ENCODE measurements at places on chromosomes 4 and X.

GRCh38 chr4:56430203-56430602 is 5.2 kb downstream of the PPAT start:
- no peak for DNase-seq

- no peak for DNase-seq
Observed at GRCh38 chrX:98294310-98294709, 1410.6 kb downstream of the RPA4 start.

GRCh38 chr4:47373174-47373573 is 90.3 kb downstream of the COMMD8 start:
- DNase-seq, result peak; percentile 59

DNA sequence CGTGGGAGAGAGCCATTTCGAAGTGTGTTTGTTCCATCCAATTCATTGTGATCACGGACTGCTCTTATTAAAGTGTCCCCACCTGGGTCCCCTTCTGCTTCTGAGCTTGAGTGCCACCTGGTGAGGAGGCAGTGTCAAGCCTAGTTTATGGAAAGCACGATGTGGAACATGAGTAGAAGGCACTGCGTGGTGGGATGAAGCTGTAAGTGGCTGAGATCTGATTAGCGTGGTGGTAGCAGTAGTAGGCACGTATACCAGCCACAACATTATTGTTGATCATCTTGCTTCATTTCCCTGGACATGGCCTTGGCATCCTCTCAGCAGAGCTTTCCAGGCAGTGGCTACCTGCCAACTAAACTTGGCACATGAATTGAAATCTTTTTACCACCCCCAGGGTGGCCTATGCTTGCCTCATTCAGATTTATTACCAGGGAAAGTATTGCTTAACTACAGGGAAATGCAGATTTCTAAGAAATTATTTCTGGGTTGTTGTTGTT is 46.4 kb downstream of the GPAT3 start:
- DNase-seq, result peak; percentile 29

DNA sequence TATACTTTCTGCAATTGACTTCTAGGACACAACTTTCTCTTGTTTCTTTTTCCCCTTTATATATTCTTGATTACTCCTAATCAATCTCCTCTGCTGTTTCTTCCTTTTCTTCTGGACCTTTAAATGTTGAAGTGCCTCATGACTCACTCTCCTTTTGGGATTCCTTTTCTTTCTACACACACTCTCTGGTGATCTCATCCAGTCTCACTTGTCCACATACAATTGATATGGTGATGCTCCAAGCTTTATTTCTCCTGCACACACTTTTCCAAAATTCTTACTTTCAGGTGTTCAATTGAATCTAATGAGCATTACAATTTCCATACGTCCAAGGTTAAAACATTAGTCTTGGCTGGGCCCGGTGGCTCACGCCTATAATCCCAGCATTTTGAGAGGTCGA is 794.8 kb upstream of the EPHA5 start:
- no peak for DNase-seq

DNA sequence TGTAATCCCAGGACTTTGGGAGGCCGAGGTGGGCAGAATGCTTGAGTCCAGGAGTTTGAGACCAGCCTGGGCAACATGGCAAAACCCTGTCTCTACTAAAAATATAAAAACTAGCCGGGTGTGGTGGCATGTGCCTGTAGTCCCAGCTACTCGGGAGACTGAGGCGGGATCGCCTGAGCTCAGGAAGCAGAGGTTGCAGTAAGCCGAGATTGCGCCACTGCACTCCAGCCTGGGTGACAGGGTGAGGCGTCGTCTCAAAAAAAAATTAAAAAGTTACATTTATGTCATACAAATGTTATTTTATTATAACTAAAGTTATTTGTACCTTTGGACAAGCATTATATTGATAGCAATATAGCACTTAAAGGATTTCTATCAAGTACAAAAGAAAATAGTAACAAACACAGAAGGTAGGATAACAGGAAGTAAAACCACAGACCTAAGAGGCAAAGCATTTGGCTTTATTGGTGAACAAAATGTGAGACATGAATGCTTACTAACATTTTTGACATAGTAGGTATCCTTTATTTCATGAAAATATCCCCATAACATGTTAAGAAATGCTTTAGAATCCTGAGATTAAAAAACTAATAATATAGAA is 51.5 kb downstream of the TMEM165 start:
- DNase-seq, result no peak

DNA sequence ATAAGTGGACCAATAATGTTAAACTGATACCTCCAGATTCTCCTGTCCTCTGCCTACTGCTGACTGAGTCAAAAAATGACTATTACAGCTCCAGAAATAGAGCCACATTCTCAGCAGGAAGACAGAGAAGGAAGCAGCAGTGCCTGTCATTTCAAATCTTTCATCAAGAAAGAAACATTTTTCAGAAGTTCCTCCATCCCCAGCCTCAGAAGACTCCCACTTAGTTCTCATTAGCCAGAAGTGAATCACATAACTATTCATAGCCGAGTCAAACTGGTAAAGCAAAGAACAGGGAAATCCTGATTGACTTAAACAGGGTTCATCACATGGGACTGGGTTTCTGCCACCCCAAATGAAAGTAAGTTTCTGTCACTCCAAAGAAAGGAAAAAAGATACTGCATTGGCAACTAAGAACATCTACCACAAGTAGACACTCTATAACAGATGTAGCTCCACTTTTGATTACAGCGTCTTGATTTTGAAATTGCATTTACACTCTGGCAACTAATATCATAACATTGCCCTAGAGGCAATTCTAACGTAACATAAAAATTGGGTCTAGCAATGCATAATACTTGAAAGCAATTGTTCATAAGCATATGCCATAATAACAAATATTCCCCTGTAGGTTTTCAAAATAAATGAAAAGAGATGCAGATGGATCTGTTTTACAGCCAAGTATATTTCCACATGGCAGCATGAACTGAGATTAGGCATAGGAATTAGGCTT is 599.8 kb downstream of the GALNTL6 start:
- DNase-seq, result no peak

GRCh38 chr4:108978066-108978465 is 215.2 kb upstream of the ETNPPL start:
- no peak for DNase-seq

GRCh38 chrX:80432441-80432840 is 12.2 kb downstream of the TENT5D start:
- no peak for DNase-seq

GRCh38 chrX:29478336-29479069 is 736.9 kb upstream of the MAGEB2 start:
- DNase-seq, result peak; percentile 54

DNA sequence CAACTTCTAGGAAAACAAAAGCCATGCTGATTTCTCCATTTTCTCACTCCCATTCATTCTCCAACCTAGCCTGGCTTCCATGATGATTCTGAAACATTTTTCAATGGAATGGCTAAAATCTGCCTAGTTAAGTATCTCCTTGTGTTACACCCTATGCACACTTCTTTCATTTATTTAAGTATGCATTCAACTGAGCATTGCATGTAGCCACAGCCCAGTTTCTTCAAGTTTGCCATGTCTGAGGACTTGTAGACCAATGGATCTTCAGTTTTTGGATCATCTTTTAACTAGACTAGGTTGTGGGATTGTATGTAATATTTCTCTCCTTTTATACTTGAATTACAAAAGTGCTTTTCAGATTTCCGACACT is 35.5 kb upstream of the MGST2 start:
- no peak for DNase-seq

GRCh38 chr4:123317211-123317610 is 79.4 kb upstream of the SPRY1 start:
- no peak for DNase-seq

DNA sequence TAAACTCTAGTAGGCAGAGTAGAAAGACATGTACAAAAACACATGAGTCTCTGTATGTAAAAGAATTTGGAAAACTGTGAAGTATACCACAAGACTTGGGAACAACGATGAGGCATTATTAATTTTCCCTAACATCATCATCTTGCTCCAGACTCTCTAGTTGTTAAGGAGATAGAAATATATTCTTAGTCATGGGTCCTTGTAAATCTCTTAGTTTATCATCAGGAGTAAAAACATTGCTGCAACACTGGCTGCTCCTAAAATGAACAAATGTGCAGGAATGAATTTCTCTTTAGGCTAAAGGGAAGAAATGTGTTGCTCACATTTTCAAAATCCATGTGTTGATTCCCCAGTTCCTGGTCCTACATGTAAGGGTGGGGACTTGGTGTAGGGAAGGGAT is 384.6 kb downstream of the STIM2 start:
- DNase-seq, result no peak

- no peak for DNase-seq
Observed at GRCh38 chrX:40964008-40964407, 121.2 kb upstream of the USP9X start.

DNA sequence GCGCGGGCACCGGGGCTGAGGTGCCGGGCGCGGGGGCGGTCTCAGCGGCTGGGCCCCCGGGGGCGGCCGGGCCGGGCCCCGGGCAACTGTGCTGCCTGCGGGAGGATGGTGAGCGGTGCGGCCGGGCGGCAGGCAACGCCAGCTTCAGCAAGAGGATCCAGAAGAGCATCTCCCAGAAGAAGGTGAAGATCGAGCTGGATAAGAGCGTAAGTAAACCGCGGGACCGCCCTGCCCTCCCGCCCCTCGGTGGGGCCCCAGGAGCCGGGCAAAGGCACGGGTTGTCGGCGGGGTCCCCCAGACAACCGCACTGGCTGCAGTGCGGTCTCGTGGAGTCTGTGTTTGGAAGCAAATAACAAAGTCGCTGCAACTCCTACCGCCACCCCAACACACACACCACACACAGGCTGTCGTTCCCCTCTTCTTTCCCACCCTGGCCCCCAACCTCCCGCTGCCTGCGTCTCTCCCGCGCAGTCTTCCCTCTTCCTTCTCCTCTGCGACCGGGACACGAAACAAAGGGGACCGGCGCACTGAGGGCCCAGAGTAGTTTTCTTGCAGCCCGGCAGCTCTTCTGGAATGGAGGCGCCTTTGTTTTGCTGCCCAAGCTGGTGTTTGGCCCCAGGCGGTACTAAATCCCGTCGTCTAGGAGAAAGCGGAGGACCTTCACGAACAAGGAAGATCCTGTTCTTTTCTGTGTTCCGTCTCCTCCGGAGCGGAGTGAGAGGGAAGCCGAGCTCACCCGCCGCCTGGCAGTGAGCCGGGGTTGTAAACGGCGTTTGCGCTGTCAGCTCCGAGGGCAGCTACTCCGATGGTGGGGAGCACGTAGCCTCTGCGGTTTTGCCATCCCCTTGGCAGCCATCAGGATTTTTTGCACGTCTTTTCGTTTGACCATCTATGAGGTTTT is 788 bp downstream of the SAP30 start:
- peak; percentile 85 for DNase-seq

DNA sequence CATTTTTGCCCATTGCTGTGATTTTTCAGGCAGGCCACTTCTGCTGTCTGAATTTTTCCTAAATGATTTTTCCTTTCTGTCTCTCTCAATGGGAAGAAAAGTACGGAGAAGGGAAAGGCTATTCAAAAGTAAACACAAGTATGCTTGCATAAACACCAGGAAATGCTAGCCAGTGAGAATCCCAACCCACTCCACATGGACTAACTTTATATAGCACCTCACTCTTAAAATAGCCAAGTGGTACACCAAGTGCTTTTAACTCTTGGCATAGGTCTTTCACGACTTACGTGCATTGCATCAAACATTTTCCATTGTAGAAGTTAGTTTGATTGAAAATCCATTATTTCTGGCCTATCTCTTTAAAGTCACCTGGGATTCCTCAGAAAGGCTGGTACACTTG is 178.9 kb upstream of the SPANXN1 start:
- no peak for DNase-seq

- DNase-seq, result peak; percentile 73
Observed at GRCh38 chr4:25088093-25088952, 57.6 kb upstream of the LGI2 start.

DNA sequence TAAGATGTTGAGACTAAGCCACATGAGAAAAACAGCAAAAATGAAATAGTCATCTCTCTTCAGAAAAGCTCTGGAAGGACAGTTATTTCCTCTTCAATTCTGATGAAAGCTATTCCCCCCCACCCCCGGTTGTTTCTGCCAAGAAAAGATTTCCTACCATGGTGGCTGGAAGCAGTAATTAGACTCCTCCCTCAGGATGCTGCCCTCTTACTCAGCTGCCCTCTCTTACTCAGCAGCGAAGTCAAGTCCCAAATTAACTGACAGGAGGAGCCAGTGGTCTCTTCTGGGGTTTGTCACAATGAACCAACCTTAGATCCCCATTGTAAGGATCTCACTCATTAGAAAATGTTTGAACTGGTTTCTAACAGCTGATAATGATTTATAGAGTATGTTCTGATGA is 38.0 kb downstream of the GPM6B start:
- DNase-seq, result peak; percentile 12

DNA sequence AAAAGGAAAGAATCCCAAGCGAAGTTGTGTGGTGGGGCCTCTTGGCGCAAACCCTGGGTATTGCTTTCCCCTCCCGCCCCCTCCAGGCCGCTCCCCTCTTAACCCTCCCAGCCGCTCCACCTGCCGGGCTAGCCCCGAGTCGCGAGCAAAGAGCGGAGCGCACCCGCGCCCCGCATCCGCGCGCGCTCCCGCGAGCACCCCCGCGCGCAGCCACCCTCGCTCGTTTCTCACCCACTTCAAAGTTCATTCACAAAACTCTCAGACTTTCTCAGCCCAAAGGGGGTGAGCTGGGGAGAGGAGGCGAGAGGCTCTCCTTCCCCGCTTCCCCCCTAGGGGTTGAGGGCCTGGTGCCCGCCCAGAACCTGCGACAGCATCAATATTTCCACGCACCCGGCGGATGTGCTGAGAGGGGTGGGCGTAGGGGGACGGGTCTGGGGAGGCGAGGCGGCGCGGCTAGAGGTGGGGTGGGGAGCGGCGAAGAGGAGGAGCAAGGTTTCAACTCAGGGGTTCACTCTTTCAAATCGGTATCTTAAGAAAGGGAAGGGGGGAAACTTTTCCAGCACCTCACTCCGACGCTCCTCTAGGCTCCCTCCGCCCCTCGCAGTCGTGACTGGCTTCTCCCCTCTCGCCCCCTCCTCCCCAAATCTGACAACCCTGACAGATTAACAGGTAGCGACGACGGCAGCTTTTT is 1.8 kb downstream of the MAML3 start:
- peak; percentile 92 for DNase-seq

- no peak for DNase-seq
Observed at GRCh38 chr4:110621839-110622751, 782 bp downstream of the PITX2 start.

GRCh38 chr4:136803433-136803832 is 728.9 kb downstream of the PCDH18 start:
- DNase-seq, result no peak

DNA sequence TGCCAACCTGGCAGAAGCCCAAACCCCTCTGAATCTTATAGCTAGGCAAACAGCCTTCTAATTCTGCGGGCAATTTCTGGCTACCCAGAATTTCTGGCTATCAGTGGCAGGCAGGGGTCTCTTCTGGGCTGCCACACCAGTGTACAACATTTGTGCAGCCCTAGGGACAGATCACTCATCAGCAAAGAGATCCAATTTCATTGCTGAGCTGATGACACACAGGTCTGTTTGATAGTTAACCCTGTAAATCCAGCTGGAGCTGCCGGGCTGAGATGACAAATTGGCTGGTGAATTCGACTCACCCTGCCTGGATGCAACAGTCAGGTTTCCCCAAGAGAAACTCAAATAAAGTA is 2.4 kb downstream of the MID1 start:
- DNase-seq, result no peak

GRCh38 chrX:110321670-110322069 is 3.8 kb upstream of the AMMECR1 start:
- DNase-seq, result peak; percentile 22

GRCh38 chrX:70260104-70260503 is at the start of gene P2RY4:
P2RY4 (minus strand) TSS chrX:70260204; CDS start chrX:70259624, 580 bp downstream.
- DNase-seq, result no peak

Measured in hematopoietic multipotent progenitor cell treated with erythropoietin and hydrocortisone succinate and interleukin-3 and kit ligand, for 4 days (in vitro differentiated cells).